Kidney (tissue), 22 donors: ENCODE measurements at places on chromosomes 12 and 14.

DNA sequence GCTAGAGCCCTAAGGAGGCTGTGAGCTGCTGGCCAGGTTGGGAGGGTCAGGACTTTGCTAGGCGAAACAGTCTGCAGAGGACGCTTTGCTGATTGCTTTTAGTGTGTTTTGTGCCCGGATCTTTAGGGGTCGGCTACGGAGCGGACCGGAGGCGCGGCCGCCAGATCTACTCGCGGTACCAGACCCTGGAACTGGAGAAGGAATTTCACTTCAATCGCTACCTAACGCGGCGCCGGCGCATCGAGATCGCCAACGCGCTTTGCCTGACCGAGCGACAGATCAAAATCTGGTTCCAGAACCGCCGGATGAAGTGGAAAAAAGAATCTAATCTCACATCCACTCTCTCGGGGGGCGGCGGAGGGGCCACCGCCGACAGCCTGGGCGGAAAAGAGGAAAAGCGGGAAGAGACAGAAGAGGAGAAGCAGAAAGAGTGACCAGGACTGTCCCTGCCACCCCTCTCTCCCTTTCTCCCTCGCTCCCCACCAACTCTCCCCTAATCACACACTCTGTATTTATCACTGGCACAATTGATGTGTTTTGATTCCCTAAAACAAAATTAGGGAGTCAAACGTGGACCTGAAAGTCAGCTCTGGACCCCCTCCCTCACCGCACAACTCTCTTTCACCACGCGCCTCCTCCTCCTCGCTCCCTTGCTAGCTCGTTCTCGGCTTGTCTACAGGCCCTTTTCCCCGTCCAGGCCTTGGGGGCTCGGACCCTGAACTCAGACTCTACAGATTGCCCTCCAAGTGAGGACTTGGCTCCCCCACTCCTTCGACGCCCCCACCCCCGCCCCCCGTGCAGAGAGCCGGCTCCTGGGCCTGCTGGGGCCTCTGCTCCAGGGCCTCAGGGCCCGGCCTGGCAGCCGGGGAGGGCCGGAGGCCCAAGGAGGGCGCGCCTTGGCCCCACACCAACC lies 1.5 kb downstream of the HOXC6 start:
- DNase-seq: peak; percentile 56

DNA sequence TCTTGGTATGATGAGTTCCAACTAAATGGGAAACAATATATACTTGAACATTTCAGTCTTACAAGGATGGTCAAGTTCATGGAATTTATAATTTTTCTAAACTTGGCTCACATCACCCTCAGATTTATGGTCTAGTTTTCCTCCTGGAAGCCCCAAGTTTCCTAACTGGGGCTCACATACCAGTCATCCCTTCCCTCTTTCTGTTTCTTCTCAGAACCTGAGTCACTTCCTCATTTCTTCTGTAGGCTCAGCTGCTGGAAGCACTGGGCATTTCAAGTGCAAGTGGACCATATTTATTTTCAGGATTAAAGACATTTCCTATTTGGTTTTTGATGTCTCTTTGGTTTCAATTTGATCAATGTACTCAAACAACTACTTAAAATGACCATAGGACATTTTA lies 55.4 kb downstream of the GRIP1 start:
- no peak for DNase-seq

DNA sequence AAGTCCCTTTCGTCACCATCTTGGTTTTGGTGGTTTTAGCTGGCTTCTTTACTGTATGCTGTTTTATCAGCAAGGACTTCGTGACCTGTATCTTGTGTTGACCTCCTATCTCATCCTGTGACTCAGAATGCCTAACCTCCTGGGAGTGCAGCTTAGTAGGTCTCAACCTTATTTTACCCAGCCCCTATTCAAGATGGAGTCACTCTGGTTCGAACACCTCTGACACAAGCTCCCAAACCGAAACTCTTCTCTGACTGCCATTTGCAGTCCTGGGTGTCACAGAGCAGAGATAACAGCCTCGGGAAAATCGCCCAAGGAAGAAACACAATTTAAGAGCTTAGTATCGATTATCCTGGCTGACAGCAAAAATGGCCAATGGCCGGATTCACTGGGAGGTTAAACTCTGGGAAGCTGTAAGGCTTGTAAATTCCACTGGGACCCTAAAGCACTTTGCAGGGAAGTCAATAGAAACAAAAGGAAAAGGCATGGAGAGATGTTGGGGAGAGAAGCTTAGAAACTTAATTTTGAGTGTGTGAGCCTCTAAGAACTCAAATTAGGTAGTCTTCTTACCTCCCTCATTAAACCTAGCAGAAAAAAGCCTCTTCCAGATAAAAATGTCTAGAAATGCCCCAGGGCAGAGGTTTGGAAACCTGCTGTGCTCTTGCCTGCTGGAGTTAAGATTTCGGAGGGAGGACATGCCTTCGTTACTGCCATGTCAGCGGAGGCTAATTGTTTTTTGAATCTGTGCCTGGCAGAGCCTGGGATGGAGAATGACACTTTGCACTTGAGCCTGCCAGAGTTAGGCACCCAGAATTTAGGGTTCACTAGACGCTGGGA lies 56.5 kb upstream of the RPH3A start:
- DNase-seq: no peak

DNA sequence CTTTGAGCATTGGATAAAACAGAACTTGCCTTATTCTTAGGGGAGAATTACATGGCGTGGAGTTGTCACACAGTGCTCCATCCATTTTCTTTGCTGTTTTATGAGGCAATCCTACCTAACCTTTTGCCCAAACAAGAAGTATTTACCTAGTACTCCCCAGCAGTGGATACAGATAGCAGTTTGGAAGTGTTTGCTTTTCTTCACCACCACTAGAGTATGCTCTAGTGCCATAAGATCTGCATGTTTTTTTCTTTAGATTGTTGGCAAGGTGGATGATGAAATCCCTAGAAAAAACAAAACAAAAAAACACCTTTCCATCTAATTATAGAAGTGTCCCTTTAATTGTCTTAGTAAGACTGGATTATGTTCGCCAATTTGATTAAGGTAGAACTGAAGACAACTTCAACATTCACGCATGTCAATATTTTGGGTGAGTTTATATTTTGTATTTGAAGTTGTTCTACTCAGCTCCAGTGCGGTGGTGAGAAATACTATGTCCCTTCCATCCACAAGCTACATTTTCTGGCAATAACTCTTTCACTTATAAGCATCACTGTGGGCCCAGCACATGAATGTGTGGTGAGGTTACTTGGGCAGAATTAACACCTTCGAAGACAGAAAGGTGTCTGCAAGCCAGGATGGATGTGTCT lies 23.6 kb upstream of the TMEM260 start:
- DNase-seq: no peak

DNA sequence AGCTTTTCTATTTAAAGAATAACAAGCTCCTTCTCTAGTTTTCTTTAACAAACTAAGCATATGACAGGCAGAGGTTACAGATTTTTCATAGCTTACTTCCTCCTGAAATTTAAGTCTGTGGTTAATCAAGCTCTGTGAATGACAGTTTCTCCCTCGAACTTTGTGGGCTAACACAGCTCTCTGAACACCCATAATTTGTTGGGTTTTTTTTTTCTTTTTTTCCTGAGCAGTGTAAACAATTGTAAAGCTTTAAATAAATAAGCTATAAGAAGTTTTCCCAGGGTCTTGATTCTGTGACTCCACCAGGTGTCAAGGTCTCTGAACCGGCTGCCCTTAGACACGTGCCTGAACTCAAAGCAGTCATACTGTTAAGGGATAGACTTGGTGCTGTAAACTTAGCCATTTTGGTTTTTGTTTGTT lies 128.1 kb upstream of the AMIGO2 start:
- DNase-seq: no peak

DNA sequence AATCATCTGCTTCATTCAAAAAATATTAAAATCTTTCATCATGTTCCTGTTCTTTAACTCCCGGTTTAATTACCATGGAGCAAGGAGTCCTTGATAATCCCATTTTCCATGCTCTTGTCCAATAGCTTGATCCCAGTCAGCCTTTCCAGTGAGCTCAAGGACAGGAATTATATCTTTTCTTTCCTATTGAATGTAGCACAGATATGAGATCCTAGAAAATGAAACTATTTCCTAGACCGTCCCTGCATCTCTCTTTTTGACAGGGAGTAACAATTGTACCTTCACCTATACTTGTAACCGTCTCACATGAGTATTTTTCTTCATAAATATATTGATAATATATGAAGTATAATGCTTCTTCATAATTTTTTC lies 35.6 kb downstream of the PIK3C2G start:
- no peak for DNase-seq

- DNase-seq: no peak
These were observed 15.7 kb upstream of the MAPKAPK5 start for GRCh38 chr12:111826316-111826715.

GRCh38 chr14:101446387-101446969 lies 114.8 kb upstream of the DIO3 start:
- DNase-seq: no peak

DNA sequence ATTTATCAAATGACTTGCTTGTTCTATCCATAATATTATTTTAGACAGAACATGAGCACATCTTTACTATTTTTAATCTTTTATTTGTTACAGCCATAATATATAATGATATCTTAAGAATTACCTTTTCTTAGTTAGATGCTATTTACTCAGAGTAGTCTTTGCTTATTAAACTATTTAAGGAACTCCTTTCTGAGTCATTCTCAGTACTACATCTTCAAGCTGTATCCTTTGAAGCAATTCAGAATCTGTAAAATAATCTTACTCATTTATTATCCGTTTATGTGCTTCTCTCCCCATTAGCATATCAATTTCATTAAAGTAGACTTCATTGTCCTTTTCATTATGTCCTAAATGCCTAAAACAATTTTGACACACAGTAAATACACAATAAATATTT lies 240.4 kb upstream of the FAR2 start:
- DNase-seq: no peak

DNA sequence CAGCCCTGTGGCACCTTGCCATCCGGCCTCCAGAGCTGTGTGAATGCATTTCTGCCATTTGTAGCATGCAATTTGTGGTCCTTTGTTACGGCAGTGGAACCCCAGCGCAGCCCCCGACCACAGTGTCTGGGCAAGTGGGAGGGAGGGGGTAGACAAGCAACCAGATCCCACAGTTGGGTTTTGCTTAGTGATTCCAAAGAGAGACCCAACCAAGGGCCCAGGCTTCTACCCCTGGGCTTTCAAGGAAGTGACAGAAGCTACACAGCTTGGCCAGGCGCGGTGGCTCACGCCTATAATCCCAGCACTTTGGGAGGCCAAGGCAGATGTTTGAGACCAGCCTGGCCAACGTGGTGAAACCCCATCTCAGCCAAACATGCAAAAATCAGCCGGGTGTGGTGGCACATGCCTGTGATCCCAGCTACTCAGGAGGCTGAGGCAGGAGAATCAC lies 17.8 kb downstream of the ZBTB42 start:
- no peak for DNase-seq

GRCh38 chr12:108380382-108380781 lies 41.3 kb upstream of the CMKLR1 start:
- no peak for DNase-seq
